ENCODE measurements at places on chromosomes 4 and X.

- DNase-seq = no peak
Observed at GRCh38 chr4:25923745-25924144, 9.7 kb downstream of the SMIM20 start.

DNA sequence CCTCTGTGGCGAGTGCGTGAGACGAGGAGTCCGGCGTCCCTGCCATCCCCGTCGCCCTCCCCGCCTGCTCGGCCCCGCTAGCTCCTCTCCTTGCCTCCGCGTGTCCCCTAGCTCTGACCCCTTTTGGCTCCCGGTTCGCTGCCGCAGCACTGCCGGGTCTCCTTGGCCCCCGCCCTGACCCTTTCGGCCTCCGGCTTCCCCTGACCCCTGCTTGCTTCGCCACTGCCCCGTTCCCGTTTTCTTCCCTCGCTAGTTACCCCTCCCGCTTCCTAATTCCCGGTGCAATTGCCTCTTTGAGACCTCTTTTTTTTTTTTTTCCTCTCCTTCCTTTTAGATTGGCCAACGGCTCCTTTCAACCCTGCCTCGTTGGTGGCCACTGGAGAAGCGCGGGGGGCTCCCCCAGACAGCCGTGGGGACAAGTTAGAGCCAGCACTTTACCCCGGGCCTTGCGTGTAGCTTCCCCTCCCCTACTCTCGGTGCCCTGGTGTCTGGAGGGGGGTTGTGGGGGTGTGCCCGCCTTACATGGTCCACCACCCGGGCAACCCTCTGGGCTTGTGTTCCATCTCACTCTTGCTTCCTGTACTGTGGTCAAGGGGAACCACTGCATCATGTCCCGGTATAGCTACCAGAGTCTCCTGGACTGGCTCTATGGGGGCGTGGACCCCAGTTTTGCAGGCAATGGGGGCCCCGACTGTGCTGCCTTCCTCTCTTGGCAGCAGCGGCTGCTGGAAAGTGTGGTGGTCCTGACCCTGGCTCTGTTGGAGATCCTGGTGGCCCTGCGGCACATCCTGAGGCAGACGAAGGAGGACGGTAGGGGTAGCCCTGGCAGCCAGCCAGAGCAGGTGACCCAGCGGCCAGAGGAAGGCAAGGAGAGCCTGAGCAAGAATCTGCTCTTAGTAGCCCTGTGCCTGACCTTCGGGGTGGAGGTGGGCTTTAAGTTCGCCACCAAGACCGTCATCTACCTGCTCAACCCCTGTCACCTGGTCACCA is 548 bp downstream of the TMEM164 start:
- DNase-seq = peak; percentile 46

- peak; percentile 19 for DNase-seq
Observed at GRCh38 chrX:134752558-134752957, 94.3 kb upstream of the PLAC1 start.

GRCh38 chr4:140645614-140646412 is 77.1 kb upstream of the UCP1 start:
- no peak for DNase-seq

- DNase-seq = peak; percentile 37
Observed at GRCh38 chr4:139607502-139608060, 51.6 kb upstream of the SETD7 start.

GRCh38 chr4:104596189-104596588 is 101.5 kb upstream of the CXXC4 start:
- DNase-seq = no peak

DNA sequence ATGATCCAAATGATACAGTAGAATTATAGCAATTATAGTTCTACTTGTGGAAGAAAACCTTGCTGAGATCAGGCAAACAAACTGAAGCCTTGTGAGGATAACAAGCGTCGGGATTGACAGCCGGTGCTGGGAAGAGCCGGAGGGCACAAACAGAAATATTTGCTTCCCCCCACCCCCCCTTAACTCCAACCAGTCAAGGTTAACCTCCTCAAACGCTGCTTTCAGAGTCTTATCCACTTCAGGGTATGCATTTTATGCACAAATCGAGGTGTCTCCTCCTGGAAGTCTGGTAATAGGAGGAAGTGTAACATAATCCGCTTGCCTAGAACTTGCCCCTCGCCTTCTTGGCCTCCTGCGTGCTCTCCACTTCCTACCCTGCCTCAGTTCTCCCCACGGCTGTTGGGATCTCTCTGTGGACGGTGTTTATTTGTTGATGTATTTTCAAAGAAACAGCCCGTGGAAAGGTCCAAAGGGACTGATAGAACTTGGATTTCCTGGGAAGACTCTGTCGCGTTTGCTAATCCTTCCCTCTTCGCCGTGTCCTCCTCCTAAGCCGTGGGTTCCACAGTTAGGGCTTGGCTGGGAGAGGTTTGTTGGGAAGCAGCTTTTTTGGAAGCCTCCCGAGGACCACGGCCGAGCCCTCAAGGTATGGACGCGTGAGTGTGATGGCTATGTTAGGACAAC is 4.1 kb upstream of the ARX start:
- DNase-seq = no peak

DNA sequence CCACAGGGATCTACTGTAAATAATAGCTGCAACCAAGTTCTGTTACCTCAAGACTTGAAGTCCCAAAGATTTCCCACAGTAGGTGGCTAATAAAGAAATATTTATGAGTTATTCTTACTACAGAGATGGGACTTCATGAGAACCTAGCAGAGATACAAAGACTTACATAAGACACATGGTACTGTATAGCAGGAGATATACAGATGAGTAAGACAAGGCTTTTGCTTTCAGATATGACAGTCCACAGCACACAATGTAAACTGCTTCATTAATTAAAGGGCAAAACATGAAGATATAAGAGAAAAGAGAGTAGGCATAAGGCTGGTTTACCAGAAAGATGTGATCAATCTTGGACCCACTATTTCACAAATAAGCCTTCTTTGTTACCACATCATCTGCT is 6.6 kb downstream of the ANKRD17 start:
- no peak for DNase-seq

DNA sequence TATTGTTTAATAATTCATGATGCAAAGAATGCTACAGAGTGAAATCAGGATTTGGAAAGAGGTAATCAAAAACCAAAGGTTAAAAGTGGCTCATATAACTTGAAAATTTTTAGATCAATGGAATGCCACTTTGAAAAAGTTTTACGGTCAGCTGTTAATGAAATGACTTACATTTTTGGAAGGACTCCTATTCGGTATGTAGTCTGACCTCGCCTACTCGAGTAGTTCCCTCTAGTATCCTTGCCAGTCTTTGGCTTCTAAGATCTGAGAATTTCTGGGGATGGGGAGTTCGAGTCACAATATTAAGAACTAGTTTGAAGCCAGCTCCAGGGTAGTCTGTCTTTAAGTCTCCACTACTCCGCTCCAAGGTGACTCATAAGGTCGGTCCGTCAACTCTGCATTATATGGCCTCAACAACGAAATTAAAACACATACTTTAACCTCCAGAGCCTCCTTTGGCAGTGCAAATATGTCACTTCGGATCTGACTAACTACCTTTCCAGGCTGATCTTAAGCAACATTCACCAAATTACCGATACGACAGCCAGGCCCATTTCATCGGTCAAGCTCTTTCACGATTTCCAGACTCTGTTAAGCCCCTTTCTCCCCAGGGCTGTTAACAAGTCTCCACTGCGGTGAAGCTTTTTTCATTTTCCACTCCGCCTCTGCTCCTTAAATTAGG is 733 bp upstream of the NAA15 start:
- DNase-seq = peak; percentile 80

GRCh38 chrX:103254171-103254824 is 657 bp downstream of the TCEAL8 start:
- DNase-seq = peak; percentile 51

GRCh38 chr4:87525636-87526295 is 3.4 kb downstream of the SPARCL1 start:
- DNase-seq = peak; percentile 46

DNA sequence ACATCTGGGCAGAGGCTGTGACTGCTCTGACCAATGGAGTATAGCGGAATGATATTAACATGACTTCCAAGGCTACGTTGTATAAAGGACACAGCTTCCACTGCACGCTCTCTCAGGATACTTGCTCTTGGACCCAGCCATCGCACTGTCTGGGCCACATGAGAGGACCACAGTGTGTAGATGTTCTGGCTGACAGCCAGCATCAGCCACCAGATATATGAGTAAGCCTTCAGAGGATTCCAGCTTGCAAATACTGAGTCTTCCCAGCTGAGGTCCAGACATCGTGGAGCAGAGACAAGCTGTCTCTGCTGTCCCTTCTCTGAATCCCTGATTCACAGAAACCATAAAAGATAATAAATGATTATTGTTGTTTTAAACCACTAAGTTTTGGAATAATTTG is 146.8 kb upstream of the USP9X start:
- DNase-seq = peak; percentile 18

DNA sequence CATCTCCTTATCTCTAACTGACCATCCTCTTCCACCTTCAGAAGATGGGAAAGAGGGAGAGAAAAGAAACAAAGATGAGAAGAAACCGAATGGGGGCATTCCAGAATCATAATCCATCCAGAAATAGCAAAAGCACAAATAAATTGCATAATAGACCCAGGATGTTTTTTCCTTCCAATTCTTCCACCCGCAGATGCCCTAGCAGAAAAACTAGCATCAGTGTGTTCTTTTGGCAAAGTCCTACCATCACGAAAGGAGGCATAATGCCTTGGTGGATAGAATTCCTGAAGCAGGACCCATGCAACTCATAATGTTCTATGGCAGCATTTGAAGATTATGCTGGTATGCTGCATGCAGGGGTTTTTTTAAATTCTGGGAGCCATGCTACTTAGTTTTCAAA is 279.2 kb downstream of the PPP3CA start:
- DNase-seq = no peak

DNA sequence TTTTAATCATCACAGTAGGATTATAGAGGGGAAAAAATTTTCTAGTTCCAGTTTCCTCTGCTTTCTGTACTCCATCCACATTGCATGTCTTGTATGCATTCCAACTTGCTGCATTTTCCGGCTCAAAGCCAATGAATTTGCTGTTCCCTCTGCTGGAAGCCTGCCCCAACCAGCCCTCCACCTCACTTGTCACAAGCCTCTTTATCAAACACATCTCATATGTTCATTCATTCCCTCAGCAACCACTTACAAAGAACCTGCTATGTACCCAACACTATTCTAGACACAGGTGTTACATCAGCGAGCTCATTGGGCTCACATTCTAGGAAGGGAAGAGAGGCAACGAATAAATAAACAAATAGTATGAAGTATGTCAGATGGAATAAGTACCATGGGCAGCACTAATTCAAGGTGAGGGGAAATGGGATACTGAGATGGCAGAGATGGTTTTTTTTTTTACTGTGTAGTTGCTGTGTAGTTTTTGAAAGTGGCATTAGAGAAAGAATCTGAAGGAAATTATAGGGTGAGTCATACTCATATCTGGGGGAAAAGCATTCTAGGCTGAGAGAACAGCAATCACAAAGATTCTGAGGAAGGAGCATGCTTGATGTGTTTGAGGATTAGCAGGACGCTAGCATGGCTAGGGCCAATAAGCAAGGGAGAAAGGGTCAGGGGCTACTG is 332.5 kb downstream of the PDGFC start:
- DNase-seq = peak; percentile 62

GRCh38 chr4:155974996-155975395 is 21.3 kb upstream of the CTSO start:
- no peak for DNase-seq

- no peak for DNase-seq
Observed at GRCh38 chrX:31092970-31093638, 21.3 kb upstream of the FTHL17 start.

GRCh38 chrX:132532913-132533312 is 44.1 kb upstream of the MBNL3 start:
- DNase-seq = peak; percentile 4

DNA sequence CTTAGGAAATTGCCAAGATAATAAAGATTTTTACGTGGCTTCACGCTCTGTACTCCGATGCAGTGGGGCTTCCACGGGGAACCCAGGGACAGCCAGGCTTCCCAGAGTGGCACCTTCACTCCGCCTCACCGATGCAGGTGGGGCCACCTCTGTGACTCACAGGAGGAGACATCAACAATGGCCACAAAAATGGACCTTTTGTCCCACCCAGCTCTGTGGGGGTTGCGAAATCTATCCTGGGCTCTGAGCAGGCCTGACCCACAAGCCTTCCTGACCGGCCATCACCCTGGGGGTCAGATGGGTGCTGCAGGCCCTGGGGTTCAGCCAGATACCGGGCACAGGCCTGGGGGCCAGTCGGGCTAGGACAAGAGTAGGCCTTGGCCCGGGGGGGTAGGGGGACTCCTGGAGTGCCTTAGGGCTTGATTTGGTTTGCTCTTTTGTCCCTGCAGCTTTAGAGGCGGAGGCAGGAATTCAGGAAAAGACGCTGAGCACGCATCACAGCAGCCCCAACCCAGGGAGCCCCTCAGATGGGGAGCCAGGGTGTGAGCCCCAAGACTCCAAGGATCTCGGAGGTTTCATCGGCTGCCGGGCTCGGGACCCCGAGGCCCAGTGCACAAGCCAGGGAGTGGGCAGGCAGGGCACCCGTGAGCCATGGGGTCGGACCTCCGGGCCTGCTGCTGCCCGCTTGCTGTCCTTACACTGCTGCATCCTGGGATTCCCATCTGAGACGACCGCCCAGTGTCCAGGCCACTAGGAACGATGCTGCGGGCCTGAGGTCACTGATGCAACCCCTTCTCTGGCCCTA is 136.5 kb upstream of the NKX1-1 start:
- no peak for DNase-seq

DNA sequence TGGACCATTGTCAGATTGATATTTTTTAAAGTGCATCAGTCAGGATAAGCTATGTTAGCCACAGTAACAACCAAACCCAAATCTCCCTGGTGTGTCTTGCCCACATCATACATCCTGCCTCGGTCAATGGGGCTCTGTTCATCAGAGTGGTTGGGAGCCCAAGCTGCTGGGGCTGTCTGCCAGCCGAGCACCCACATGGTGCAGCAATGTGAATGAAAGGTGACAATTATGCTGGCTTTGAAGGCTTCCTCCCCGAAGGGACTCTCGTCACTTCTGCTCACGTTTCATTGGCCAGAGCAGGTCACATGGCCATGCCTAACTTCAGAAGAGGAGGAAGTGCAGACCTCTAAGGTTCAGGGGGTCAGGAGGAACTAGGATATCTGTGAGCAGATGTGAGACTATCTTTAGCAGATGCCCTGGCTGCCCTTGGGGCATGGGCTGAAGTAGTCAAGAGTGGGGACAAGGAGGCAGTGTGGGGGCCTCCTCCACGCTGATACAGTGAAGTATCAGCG is 1.3 kb upstream of the JAKMIP1 start:
- no peak for DNase-seq

- DNase-seq = peak; percentile 19
Observed at GRCh38 chr4:81180916-81181315, 34.1 kb downstream of the PRKG2 start.

DNA sequence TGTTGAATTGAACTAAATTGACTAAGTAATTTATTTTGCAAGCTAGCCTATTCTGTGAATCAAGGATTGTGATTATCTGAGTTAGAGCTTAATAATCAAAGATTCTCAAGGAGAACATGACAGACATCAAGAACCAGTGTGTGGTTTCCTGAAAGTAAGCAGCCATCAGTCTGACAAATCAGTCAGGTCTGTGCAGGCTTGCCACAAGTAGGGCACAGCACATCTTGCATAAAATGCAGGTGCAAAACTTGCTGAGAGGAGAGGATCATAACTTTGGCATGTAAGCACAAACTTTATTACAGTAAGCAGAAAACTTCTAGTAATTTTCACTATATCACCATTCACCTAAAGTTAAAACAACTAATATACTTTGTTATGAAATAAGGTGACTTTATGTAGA is 22.5 kb downstream of the FAM241A start:
- DNase-seq = no peak

GRCh38 chrX:13471269-13471668 is 98.1 kb upstream of the EGFL6 start:
- no peak for DNase-seq

Data from adipocyte (in vitro differentiated cells).